ENCODE measurements at places on chromosomes 6 and 20.
A peak's percentile ranks its signal among the peaks of the same experiment; 100 is the strongest.

DNA sequence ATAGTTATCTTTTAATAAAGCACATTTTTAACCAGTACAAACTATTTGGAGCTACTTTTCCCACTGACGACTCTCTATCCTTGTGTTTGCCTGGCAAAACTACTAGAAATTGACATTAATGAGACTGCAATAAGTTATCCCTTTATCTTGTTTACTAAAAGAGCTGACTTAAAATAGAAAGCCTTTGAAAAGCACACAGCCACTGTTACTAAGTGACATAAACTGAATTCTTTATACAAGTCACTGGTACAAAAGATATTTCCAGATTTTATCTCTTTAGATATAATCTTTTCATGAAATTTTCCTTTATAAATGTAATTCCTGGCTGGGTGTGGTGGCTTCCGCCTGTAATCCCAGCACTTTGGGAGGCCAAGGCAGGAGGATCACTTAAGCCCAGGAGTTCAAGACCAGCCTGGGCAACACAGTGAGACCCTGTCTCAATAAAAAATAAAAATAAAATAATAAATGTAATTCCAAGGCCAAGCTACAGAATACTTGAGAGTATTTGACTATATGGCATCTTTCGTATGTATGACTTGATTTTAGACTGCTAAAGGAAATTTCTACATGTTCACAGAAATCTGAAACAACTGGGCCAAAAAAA, 9.5 kb downstream of the MBOAT1 start:
- no peak for DNase-seq

DNA sequence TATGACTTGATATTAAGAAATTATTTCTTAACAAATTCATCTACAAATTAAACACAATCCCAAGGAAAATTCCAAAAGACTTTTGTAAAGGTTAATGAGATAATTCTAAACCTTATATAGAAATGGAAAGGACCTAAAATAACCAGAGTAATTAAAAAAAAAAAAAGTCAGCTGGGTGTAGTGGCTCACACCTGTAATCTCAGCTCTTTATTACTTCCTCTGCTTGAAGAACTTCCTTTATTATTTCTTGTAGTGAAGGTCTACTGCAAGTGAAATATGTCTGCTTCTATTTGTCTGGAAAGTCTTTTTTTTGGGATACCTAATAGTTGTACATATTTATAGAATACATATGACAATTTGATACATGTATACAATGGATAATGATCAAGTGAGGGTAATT, 20.2 kb upstream of the BLCAP start:
- DNase-seq = no peak

- no peak for DNase-seq
These were observed 8.2 kb downstream of the MAS1L start for GRCh38 chr6:29479560-29479959.

GRCh38 chr6:163605385-163606097, 191.0 kb downstream of the QKI start:
- no peak for DNase-seq

- DNase-seq = peak; percentile 83
These were observed at the start of gene ID1 for GRCh38 chr20:31605031-31605901. Gene ID1 (plus strand): TSS chr20:31605289. CDS start chr20:31605388, 99 bp downstream.

DNA sequence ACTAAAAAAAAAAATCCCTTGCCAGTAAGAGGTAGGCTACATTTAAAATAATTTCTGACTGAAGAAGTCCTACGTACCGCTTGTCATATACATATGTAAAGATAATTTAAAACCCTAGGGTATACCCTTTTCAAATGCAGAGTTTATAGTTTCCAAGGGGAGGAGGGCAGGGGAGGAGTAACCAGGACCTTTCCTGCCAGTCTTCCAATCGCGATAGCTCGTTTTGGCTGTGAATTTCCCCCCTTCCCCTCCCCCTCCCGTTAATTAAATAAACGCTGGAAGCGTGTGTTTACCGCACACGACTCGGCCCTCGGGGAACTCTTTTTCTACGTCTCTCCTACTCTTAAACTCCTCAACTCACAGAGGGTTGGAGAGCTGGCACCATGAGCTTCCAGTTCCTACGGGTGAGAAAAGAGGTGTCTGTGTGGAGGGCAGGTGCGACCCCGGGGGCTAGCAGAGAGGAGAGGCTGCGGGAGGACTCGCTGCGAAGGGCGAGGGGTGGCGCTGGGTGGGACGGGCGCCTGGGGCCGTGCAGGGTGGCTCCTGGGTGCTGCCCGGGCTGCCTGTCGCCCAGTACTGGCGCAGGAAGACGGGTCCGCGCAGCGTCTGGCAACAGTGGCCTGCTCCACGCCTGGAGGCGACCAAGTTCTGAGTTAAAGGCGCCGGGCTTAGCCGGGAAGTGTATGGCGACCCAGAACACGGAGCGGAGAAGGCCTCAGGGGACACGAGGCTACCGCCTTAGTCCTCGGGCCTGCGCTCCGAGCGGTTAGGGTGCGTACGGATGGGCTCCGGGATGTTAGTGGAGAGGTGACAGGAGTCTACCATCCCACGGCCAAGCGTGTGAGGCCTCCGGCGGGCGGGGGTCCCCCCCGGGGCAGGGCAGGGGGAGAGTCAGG, 4.1 kb upstream of the TFAP2C start:
- no peak for DNase-seq

DNA sequence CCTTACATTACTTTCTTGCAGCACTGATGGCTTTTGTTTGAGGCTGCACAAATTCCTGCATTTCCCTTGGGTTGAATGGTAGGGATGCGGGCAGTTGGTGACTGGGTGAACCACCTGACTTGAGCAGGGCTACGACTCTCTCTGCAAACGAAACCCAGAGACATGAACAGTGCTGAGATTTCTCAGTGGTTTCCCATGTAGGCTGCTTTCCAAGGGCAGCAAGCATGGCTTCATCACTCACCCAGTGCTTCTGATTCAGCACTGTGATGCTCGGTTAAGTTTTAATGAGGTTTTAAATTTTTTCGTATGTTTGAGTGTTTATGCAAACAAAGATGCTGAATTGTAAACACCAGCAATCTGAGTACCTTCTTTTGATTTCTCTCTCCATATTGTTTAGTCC, 127.2 kb downstream of the MTHFD1L start:
- DNase-seq = no peak

DNA sequence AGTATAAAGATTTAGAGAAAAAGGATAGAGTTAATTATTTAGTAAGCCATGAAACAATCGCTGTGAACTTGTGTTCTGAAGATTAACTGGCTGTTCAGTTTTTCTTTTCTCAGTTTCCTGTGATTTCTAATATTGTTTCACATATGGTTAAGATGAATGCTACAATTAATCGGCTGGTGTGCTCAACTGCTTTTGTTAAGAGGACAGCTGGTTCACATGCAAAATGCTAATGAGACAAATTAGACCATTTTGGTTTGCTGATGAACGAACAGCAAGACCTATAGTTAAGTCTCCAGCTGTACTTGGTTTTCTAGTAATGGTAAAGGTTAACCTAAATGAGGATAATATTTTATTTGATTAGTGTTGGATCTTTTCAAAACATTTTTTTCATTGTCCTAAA, 10.8 kb upstream of the NHSL1 start:
- no peak for DNase-seq
